Central memory CD8-positive, alpha-beta T cell (primary cell): ENCODE measurements at places on chromosomes 1 and 21.

DNA sequence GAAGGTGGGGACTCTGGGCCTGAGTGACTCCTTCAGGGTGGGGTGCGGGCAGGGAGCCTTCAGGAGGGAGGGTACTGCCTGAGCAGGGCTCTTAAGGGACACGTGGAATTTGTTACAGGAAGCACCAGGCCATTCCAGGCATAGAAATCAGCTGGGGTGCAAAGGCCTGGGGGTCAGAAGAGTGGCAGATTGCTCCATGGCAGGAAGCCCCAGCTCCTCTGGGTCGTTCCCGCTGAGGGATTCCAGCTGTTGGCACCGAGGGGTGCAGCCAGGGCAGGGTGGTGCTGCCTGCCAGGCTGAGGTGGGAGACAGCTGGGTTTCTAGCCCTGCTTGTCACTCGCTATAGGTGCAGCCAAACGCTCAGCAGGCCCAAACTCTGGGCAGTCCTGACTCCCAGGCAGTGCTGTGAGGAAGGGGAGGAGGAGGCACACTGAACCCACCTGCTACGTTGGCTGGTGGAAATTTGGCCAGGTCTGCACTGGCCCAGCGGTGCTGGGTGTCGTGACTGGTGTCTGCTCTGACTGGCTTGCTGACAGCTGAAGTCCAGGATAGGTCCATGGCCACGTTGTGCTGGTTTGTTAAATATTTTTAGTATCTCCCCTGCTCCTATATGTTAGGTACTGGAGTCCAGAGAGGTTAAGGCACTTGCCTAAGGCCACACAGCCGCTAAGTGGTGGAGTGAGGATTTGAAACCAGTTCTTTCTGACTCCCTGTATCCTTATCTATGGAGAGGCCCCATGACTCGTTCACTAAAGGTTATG is 19.3 kb downstream of the TNFRSF1B start:
- no peak for DNase-seq

DNA sequence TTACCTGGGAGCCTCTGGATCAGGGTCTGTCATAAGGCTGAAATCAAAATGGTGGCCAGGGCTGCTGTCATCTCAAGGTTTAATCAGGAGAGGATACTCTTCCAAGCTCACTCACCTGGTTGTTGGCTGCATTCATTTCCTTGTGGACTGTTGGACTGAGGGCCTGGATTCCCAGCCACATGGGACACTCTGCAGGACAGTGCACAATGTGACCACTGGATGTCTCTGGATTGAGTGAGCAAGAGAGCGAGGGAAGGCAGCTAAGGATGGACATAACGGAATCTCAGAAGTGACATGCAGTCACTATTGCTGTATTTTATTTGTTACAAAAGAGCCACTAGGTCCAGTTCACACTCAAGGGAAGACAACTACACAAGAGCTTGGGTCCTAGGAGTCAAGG is 229.1 kb downstream of the S1PR1 start:
- no peak for DNase-seq

DNA sequence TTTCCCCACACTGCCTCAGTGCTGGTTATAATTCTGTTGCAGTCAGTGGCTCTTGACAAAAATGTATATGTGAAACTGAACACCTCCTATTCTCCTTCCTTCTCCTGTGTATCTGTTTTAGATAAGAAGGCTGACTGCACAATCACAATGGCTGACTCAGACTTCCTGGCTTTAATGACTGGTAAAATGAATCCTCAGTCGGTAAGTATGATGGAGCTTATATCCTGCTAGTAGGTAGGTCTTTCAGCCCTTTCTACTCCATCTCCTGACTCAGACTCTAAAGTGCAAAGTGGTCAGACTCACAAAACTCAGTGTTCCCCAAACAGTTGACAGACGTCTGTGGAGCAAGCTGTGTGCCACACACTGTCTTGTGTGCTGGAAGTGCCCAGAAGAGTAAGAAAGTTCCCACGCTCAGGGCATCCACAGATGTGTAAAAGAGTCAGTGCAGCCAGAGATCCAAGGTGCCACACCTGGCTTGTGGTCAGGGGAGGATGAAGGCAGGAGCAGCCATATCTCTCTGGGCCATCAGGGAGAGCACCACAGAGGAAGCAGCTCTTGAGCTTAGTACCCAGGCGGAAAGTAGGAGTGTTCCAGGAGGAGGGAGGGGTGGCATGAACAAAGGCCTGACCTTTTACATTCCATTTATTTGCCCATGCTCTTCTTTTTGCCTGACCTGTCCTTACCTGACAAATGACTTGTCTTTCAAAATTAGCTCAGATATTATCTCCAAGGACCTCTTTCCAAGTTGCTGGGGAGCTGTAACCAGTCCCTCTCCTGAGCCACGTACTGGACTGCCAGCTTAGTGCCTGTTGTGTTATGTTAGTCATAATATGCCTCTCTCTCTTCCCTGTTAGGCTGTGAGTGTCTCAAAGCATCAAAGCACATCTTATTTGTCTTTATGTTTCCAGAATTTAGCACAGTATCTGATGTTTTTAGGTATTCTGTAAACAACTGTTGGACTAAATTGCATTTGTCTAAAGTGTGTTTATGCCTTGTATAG is 14.0 kb upstream of the PODN start:
- no peak for DNase-seq

GRCh38 chr21:39317134-39318090 is 4.0 kb upstream of the BRWD1 start:
- no peak for DNase-seq

- no peak for DNase-seq
Measured at GRCh38 chr21:37766129-37766528, 150.1 kb downstream of the KCNJ6 start.

- no peak for DNase-seq
Measured at GRCh38 chr1:17616731-17617279, 77.3 kb downstream of the ARHGEF10L start.

GRCh38 chr1:29579821-29580425 is 343.6 kb downstream of the PTPRU start:
- no peak for DNase-seq

DNA sequence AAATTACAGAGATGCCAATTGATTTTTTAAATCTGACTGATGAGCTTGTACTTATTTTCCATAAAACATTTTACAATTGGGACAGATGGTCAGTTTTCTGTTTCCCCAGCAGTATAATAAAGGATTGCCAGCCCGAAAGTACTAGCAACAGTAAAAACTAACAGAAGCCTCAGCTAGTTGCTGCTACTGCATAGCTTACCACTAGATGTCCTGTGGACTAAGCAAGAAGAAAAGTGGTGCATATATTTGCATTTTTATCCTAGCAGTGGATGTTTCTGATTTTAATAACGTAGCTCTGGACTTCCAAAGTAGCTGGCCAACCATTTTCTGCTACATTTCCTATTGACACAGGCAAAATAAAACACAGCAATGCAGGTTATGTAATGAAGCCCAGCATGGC is 241.5 kb downstream of the BARHL2 start:
- no peak for DNase-seq

DNA sequence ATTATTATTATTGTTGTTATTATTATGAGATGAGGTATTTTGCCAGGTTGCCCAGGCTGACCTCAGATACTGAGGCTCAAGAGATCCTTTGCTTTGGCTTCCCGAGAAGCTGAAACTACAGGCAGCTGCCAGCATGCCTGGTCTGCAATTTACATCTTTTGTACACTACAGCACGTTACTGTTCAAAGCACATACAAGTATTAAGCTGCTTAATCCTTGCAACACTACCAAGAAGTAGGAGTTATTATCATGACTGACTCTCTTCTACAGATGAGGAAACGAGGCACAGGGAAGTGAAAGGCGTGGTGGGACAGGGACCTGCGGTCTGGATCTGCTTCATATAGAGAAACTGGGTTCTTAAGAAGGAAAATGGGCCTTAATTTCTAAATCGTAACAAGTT is 11.6 kb downstream of the ERG start:
- DNase-seq, result no peak

- no peak for DNase-seq
Measured at GRCh38 chr1:240329443-240329842, 237.8 kb downstream of the FMN2 start.

GRCh38 chr21:15134701-15135470 is 70.1 kb upstream of the NRIP1 start:
- DNase-seq, result no peak
